Activated naive CD4-positive, alpha-beta T cell treated with anti-CD3 and anti-CD28 coated beads for 36 hours (primary cell): ENCODE measurements at places on chromosomes 7 and 10. TPM values are rescaled to one million over a fixed set of nuclear protein-coding genes. Genes with fewer than 3 reads are reported as not detected.

GRCh38 chr10:35386594-35387174 is 50.4 kb downstream of the CCNY start:
- no peak for DNase-seq

DNA sequence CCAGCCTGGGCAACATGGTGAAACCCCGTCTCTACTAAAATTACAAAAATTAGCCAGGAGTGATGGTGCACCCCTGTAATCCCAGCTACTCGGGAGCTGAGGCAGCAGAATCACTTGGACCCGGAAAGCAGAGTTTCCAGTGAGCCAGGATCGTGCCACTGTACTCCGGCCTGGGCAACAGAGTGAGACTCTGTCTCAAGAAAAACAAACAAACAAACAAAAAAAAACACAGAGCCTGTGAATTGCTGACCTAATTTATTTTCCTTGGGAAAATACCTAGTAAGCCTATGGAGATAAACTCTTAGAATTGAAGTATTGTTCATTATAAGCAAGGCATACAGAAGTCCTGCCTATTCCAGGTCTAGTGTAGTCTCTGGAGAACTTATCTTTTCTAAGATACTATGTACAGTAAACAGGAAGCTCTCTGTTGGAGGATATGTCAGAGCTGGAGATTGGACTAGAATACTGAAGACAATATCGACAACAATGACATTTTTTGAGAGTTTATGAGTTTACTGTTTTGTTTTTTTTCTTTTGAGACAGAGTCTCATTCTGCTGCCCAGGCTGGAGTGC is 14.9 kb downstream of the GTF2I start:
- DNase-seq = no peak

DNA sequence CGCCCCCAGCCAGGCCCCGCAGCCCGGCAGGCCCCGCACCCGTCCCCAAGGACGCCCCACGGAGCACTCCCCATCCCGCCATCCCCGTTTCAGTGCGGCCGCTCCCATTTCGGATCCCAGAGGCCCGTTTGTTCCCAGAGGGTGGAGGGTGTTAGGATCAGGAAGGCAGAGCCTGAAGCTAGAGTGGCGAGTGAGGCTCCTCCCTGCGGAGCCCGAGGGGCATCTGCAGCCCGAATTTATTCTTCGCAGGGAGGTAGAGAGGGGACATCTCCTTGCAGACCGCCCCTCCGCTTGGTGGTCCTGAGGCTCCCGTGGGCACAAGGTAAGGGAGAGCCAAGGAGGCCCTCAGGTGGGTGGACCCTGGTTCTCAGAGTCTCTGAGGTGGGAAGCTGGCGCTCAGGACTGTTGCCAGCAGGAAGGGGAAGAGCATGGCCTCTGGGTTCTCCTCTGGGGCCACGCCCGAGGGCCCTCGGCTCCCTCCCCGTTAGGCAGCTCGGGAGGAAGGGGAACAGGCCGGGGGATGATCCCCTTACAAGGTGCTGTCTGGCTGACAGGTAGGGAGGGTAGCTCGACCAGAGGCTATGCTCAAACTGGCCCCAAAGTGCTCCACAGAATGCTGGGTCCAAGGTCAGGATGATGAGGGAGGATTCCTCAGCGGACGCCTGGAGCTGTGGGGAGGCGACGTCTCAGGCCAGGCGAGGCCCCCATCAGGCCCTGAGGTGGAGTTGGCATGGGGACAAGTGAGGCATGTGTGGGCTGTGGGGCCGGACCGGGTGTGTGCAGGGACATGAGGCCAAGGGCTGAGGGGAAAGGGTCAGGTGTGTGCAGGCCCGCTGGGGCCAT is 17.4 kb downstream of the POLL start:
- no peak for DNase-seq

- DNase-seq = no peak
Observed at GRCh38 chr7:22762866-22763265, 35.9 kb downstream of the IL6 start.

DNA sequence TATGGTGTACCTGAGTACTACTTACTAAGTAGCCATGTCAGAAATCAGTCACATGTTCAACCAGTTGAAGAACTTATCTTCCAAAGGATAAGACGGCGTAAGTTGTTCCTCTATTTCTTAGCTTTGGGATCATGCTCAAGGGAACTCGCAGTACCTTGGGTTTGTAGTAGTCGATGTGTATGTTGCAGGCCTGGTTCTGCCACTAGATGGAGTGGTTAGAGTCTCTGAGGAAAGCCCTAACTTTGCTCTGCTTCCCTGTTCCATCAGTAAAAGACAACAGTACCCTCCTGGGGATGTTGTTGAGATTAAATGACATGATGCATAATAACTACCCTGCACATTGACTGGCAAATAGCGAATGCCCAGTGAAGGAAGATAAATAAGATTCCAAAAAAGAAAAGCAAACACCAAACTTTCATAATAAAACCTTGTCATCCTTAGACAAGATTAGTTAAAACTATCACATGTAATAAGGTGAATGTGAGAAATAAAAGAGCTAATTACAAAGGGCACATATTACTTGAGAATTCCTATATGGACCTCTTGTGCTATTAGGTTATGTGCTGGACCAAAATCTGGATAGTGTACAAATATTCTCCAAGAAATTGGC is 165.9 kb downstream of the ABCA13 start:
- DNase-seq = no peak

- DNase-seq = no peak
Observed at GRCh38 chr7:25864943-25865751, 286.9 kb upstream of the NFE2L3 start.

DNA sequence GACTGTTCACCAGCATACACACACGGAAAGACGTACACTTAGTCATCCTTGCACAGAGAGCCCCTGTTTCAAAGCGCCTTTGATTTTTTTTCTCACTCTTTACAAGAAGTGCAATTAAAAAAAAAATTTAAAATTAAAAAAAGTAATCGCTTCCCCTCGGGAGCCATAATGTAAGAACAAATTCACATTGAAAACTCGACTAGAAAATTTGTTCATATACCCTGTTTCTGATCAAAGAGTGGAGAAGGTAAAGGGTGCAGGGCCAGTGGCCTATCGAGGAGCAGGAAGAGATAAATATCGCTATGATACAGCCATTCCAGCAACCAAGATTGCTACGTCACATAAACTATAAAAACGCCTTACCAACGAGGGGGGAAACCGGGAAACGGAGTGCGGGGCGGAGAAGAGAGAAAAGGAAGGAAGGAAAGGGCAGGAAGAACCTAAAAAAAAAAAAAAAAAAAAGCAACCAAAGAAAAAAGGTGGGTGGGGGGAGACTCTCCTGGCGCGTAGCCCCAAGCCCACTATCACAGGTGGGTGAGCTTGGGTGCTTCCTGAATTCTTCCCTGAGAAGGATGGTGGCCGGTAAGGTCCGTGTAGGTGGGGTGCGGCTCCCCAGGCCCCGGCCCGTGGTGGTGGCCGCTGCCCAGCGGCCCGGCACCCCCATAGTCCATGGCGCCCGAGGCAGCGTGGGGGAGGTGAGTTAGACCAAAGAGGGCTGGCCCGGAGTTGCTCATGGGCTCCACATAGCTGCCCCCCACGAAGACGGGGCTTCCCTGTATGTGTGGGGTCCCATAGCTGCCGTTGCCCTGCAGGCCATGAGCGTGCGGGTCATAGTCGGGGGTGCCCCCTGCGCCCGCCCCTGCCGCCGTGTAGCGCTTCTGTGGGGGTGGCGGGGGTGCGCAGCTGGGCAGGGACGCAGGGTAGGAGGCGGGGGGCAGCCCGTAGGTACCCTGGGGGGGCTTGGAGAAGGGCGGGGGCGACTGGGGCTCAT is 5.2 kb upstream of the HOXA2 start:
- DNase-seq = no peak

- DNase-seq = no peak
Observed at GRCh38 chr7:134662166-134662870, 15.7 kb downstream of the BPGM start.

The AGBL3 gene
- 3.6 TPM for total RNA-seq

The ADRA2A gene
- total RNA-seq = not detected

The CHAT gene
- not detected for total RNA-seq

The ENKUR gene
- total RNA-seq = not detected
